Activated CD8-positive, alpha-beta memory T cell treated with anti-CD3 and anti-CD28 coated beads, Interleukin-2, amount 50 U/mL, for 4 hours (primary cell): ENCODE measurements at places on chromosomes 11 and 22.
A peak's percentile ranks its signal among the peaks of the same experiment; 100 is the strongest.

GRCh38 chr11:130448416-130449309 is at the start of gene ADAMTS15:
TSS of gene ADAMTS15 (plus strand) at chr11:130448645. CDS start at chr11:130448974, 329 bp downstream.
- no peak for DNase-seq

GRCh38 chr11:18849406-18849805 is 57.8 kb upstream of the PTPN5 start:
- DNase-seq: no peak

GRCh38 chr11:78647266-78647915 is 72.7 kb upstream of the NARS2 start:
- DNase-seq: no peak

DNA sequence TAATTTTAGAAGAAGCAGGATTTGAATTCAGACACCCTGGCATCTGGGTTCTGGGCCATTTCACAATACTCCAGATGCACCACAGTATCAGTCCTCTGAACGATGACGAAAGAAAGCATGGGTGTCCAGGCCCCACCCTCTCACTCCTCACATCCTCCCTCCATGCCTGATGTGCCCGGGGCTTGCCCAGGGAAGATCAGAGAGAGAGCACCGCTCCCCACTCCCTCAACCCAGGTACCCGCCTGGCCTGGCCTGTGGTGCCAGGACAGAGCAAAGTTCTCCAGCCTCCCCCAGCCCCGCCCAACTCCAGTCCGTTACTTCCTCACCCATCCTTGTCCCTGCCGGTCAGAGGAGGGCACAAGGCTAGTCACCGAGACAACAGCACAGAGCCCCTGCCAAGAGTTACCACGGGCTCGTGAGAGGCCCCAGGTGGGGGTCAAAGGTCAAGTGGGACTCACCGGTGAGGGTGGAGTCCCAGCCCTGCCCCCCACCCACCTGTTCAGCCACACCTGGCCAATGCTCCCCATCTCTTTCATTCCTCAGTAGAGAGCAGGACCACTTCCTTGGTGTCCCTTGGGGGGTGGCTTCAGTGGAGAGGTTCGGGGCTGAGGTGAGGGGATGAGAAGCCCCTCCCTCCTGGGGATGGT is 8.1 kb downstream of the BCL9L start:
- DNase-seq: peak; percentile 50

- DNase-seq: no peak
Measured at GRCh38 chr11:19683141-19683805, 29.4 kb upstream of the NAV2 start.

DNA sequence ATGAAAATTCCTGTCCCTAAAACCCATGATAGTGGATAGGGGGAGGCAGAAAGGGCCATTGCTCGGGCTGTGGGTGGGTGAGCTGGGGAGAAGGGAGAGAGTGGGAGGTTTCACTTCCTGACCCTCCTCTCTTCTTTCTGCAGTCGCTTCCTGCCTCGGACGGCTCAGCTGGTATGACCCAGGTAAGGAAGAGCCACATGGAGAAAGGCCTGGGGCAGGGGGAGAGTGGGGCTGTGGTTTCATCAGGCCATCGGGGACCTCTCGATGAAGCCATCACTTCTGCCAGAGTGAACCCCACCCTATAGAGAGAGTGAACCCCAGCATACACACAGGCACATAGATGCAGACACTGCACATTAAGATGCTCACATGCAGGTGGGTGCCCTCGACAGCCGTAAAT is 12.6 kb downstream of the CD5 start:
- no peak for DNase-seq

DNA sequence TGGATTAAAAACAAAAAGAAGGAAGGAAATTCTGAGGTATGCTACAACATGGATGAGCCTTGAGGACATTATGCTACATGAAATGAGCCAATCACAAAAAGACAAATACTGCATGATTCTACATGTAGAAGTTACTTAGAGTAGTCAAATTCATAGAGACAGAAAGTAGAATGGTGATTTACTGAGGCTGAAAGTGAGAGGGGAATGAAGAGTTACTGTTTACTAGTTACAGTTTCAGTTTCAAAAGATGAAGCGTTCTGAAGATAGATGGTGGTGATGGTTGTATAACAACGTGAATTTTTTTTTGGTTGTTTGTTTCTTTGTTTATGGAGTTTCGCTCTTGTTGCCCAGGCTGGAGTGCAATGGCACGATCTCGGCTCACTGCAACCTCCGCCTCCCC is 9.5 kb downstream of the OR5P2 start:
- no peak for DNase-seq

DNA sequence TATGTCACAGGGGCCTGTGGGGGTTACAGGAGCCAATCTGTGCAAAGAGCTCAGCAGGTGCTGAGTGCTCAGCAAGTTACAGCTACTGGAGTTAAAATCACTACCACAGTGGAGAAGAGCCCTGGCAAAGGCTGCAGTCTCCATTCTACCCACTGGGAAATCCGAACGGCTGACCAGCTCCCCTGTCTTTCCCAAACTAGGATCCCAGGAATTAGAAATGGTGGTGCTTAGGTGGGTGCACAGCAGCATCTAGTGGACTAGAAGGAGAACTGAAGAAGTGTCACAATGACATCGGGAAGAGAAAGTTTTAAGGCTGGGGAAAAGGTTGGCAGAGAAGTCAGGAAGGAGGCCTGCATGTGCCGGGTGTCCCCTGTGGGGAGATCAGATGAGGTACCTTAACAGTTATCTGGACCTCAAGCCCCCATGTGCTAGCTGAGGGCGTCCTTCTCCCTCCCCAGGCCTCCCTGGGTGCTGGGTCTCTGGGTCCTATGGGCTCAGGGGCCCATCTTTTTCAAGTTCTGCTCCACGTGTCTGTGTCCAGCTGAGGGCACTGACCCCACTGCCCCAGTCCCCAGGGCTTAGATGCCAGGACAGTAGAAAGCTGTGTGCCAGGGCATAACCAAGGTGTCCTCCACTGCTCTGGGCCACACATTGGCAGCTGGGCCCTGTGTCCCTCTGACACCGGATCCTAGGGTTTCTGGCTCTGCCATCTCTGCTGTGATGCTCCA is 1.9 kb downstream of the PIWIL3 start:
- no peak for DNase-seq

GRCh38 chr22:24432059-24432853 is 4.9 kb downstream of the ADORA2A start:
- DNase-seq: peak; percentile 71

DNA sequence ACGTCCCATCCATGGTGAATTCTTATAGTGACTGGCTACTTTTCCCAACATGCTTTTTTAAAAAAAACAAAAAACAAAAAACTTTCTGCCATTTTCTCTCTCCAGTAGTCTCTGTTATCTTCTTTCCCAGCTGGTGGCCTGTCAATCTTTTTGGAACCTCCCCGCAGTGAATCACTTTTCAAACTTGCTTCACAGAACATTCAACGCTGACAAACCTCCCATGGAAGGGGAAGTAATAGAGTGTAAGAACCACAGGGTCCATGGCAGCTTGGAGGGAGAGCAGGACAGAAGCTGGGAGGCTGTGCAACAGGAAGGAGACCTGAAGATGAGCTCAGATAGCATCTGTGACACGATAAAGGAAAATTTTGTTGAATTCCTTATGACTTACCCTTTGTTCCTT is 9.8 kb upstream of the CECR2 start:
- no peak for DNase-seq

DNA sequence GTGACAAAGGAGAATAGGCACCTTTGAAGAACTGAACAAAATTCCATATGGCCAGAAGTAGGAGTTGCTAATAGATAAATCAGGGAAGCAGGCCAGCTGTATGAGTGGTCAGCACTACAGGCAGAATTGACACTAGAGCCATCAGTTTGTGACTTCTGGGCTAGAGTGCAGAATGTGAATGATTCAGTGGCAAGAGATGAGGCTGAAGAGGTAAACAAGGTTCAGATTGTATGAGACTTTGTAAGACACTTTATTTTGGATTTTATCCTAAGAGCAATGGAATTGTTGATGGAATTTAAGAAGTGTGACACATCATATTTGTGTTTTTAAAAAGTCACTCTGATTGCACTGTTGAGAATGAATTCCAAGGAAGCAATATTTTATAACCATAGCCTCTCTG is 12.9 kb downstream of the BIRC3 start:
- no peak for DNase-seq

DNA sequence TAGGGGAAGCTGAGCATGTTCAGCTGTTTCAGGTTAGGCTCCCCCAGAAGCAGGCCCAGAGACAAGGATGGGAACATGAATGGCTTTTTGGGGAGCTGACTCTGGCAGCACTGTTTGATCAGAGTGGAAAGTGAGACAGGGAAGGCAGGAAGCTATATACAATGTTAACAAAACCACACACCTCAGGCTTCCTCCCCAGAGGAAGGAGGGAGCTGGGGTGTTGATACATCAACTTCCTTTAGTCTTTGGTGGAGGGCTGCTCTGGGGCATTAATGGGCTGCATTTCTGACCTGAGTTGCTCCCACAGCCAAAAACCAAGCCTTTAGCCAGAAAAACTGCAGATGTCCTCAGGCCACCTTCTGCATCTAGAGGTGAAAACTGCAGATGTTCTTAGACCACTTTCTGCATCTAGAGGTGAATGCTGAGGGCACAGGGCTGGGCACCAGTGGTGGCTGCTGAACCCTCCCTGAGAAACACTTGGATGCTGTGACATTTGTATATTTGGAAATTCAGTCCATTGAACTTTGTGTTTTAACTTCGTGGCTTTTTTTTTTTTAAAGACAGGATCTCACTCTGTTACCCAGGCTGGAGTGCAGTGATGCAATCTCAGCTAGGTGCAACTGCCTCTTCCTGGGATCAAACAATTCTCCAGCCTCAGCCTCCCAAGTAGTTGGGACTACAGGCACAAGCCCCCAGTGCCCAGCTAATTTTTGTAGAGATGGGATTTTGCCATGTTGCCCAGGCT is 49.9 kb downstream of the KIAA1671 start:
- DNase-seq: no peak

DNA sequence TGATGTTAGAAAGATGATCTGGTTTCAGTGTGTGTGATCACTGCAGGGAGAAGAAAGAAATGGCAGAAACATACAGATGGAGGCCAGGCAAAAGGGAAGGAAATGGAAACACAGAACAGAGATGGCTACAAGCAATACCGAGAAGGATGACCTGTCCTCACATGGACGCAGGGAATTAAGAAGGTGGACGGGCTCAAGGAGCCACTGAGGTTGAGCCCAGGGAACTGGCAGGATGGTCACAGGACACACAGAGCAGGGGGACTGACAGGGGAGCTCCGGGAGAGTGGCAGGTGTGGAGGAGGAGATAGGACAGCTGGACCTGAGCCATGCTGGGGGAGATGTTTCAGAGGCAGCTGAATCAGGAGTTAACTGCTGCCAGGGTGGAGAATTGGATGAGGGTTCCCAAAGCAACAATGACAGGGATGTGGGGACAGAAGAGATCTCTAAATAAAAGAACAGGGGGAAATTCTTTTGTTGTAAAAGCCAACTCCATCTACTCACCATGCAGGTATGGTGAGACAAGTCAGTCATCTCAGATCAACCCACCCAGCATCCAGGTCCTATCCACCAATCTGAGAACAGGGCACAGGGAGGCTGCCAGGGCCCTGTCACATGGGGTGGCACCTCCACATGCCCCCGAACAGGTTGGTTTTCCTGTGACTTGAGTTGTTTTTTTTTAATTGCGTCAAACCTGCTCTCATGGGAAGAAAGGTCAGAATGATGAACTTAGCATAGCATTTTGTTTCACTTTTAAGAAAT is 26.3 kb downstream of the KLHL22 start:
- DNase-seq: no peak

DNA sequence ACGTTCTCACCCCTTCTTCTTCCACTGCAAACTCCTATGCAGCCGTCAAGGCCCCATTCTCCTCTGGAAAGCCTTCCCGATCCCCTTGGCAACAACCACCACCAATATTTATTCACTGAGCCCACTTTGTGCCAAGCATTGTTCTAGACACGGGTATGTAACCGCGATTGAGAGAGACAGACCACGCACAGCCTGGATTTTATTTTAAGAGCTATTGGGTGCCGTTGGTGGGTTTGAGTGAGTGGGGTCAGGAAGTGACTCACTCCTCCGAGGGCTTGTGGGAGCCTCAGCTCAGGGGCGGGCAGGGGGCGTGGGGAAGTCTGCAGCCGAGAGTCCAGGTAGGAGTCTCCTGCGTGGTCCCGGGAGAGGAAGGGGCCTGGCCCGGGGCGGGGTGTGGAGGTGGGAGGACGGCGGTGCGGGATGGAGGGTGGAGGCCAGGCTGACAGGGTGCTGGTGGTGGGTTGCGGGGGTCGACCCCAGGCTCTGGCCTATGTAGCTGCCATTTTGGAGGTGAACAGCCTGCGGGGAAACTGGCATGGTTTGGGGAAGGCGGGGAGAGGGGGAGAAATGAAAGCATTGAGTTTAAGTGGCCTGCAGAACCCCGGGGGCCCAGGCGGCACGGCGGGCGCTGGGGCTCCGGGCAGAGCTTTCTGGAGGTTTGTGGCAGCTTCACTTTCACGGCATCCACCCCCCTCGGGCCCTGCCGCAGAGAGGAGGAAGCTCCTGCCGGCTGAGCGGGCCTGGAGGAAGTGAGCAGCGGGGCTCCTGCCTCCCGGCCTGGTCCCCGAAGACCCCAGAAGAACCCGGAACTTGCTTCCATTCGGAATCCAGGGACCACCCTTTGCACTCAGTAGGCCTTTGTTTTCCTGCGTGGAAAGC is 547 bp downstream of the PARVG start:
- DNase-seq: peak; percentile 71

DNA sequence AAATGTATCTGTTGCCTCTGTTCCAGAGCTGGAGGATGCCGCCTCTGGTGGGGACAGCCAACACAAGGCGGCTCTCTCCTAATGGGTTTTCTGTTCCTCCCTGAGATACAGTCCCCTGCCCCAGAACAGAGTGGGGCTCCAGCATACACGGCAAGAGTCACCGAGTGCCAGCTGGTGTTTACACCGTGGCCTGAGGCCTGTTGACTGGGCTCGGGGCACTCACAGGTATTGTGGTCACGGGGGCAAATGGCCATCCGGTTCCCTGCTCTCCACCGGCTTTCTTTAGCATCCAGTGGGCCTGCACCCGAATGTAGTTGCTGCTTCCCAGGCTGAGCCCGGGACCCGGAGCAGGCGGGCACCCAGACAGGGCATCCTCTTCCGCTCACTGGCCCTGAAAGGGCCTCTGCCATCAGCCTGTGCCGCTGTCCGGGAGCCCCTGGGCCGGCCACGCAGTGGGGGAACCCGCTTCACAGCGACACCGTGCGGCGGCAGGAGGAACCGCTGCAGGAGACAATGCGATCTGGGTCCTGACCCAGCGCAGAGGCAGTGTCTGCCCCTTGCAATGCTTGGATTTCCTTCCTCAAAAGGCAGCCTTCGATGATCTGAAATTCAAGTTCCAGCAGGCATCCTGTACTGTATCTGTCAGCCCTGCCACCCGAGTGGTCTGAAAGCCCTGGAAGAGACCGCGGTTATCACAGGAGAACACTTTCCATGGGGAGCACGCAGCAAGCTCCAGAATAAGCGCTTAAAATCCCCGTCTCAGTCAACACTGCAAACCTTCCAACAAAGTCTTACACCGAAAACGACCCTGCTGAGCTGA is 859 bp upstream of the KRTAP5-5 start:
- DNase-seq: peak; percentile 64

GRCh38 chr11:58921778-58922390 is 17.4 kb upstream of the GLYATL1 start:
- DNase-seq: no peak
